Suppressor macrophage (primary cell): ENCODE measurements at places on chromosomes 5 and 9.

- DNase-seq = no peak
These were observed 328.3 kb upstream of the MPDZ start for GRCh38 chr9:13607481-13608441.

- DNase-seq = no peak
These were observed 212.8 kb downstream of the PIK3R1 start for GRCh38 chr5:68428231-68428811.

GRCh38 chr9:107710953-107711352 lies 221.4 kb upstream of the KLF4 start:
- DNase-seq = no peak

- no peak for DNase-seq
These were observed 62.5 kb downstream of the CSNK1A1 start for GRCh38 chr5:149488645-149489306.

GRCh38 chr5:88948746-88949600 lies 66.0 kb upstream of the MEF2C start:
- DNase-seq = no peak

DNA sequence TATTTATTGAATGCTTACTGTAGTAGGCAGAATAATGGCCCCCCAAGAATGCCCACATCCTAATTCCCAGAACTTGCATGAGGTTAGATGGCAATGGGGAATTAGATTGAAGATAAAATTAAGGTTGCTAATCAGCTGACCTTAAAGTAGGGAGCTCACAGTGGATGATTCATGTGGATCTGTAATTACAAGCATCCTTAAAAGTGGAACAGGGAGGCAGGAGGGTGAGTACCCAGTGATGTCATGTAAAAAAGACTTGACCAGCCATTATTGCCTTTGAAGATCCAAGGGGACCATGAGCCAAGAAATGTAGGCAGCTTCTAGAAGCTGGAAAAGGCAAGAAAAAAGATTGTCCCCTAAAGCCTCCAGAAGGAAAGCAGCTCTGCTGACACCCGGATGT lies 71.4 kb downstream of the GABBR2 start:
- DNase-seq = no peak

DNA sequence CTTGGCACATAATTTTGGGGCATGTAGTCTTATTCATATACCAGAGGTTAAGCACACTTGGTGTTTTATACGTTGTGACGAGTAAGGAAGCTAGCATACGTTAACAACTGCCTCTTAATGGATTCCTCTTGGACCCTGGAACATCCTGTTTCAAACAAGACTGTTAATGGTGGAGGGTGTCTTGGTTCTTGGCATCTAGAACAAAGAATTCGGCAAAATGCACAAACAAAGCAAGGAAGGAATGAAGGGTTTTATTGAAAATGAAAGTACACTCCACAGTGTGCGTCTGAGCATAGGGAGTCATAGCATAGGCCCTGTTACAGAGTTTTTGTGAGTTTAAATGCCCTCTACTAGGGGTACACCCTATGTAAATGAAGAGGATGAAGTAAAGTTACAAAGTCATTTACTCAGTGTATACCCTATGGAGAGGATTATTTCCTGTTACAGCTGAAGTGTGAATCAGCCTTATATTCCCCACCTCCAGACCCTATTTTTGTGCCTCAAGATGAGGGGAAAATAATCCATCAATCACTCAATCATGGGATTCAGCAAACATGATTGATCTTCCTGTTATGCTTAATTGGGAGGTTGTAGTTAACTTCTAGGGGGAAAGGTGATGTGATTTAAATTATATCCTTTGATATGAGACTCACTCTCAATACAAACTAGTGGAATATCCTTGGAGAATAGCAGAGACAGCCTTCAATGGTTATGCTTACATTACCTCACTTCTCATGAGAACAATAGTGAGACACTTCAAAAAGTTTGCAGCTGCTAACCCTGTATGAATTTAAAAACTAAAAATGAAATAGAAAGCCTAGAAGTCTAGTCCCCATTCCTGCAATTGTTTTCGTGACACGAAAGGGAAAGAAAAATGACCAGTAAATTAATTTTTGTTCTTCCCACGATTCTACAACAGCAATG lies 84.9 kb upstream of the MYO10 start:
- no peak for DNase-seq

DNA sequence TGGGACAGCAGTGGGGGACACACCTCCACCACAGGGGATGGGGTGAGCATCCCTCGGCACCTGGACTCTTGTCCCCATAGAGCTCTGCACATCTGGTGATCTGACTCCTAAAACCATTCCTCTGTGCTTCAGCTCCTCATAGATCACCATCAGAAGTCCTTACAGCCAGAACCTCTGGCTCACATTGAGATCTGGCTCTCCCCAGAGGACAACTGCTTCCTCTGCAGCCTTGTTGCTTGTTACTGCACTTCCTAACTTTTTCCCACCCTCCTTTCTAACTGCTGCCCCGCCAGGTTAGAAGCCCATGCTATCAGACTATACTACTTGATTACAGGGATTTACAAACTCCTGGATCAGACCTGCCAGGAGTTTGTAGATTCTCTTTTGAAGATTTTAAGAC lies 64.5 kb downstream of the ARSB start:
- DNase-seq = no peak

GRCh38 chr5:55469839-55470238 lies 64.9 kb downstream of the PLPP1 start:
- no peak for DNase-seq

DNA sequence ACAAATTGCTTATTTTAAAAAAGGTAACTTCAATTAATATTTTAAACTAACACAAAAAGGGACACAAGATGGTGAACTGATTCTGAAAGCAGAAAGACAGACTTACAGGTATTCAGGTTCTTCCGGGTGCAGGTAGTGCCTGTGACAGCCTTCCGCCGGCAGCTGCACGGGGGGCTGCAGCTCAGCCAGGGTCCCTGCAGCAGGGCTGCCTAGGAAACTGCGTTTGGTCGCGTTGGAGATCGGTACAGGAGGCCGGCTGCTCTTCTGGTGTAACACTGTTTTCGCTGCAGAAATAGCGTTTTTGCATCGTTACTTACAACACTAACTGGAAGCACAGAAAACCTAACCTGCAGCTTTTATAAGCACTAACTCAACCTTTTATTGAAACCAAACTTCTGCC lies 80.0 kb downstream of the CAMSAP1 start:
- no peak for DNase-seq

GRCh38 chr5:134175921-134176510 lies 734 bp downstream of the SKP1 start:
- peak; percentile 1 for DNase-seq

DNA sequence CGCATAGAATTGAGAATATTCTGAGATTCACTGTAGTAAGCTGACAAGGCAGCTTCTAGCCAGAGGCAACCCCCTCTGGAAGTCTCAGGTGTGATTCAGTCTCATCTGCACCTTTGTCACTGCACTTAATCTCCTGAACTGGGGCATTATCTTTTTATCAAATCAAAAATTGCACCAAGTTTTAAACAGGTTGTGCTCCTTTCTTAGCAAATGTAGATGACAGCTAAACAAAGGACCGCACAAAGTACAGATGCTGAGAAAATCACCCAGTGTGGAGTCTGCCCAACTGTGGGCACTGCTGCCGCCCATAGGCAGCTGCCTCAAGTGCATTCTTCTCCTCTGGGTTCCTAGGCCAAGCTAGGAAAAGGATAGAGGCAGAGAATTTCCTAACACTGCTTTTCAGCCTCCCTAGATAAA lies 51.1 kb downstream of the STARD4 start:
- peak; percentile 9 for DNase-seq

GRCh38 chr9:38408719-38409118 lies 15.5 kb downstream of the IGFBPL1 start:
- DNase-seq = no peak

DNA sequence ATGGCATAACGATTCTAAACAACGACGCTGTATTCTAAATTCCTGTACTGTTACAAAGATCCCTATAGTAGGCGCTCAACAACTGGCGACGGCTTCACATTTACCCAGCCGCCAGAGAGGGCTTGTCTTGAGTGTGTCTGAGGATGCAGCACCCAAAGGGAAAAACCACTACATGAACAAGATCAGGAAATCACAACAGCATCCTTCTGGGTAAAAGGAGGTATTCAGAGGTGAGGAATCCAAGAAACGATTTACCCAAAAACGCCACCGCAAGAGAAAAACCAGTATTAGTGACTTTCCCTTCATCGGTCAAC lies 711 bp downstream of the TTC33 start:
- DNase-seq = peak; percentile 75

- no peak for DNase-seq
These were observed 36.9 kb upstream of the SRP19 start for GRCh38 chr5:112824197-112824596.

DNA sequence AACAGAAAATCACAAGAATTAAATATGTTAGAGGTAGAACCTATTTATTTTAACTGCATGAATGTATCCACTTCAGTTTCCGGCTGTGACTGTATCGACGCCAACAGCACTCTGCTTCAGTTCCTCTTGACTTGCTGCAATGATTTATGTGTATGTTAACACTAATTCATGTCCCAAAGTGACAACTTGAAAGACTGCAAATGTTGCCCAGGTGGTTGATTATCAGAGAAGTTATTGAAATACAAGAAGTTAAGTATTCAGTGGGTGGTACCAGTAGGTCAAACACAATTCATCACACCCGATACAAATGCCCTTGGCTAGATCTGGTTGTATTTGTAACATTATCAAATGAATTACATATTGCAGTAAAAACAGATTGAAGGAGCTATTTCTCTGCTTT lies 622.7 kb upstream of the CDH18 start:
- DNase-seq = no peak

DNA sequence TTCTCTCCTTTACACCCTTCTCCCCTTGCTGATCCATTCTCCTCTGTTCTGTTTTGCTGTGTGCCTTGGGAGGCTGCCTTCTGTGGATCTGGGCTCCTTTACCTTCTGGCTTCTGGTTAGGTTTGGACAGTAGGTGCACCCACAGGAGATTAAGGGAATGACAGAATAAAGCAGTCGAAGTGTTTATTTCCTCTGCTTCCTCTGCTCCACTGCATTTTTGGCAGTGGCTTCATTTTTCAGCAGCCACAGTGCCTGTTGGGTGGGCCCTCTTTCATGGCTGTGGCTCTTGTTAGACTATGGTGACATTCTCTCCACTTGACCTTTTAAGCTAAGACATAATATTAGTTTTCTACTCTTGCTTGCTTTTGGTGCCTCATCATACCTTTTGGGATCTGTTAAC lies 144.1 kb downstream of the CCDC171 start:
- no peak for DNase-seq

DNA sequence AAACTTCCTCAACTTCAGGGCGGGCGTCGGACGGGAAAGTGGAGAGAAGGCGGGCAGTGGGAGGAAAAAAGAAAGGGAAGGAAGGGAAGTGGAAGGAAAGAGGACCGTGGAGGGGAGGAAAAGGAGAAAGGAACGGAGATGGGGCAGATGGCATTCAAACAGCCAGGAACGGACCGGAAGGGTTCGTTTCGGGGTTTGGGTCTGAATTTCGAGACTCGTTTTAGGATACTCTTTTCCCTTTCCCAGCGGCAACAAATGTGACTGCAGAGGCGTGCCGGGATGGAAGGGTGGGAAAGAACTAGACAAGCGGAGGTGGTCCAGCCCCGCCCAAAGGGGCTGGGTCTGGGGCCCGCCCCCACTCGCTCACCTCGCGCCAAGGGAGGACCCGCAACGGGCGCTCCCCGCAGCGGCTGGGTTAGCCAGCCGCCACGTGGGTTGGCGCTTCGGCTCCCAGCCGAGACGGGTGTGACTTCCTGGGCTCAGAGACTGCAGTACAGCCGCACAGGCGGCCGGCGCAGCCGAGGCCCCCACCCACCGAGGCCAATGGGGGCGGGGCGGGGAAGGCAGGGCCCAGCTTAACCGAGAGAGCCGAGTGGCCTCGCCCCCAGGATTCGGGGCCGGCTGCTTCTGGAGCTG lies 2.7 kb downstream of the VCAN start:
- DNase-seq = peak; percentile 84

DNA sequence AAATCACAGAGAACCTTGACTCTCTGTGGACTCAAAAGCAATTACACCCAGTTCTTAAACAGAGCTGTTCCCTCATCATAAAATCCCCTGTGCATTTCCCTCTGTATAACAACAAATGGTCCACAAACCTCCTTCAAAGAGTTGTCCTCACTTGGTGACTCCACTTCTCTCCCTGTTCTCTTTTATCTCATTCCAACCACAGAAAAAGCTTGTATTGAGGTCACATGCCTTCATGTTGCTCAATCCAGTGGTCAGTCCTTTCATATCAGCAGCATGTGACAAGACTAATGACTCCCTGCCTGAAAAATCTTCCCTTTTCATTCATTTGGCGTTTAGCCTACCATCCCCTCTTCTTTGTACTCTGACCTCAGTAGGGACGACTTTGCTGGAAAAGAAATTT lies 158.0 kb downstream of the DEPDC1B start:
- peak; percentile 88 for DNase-seq

DNA sequence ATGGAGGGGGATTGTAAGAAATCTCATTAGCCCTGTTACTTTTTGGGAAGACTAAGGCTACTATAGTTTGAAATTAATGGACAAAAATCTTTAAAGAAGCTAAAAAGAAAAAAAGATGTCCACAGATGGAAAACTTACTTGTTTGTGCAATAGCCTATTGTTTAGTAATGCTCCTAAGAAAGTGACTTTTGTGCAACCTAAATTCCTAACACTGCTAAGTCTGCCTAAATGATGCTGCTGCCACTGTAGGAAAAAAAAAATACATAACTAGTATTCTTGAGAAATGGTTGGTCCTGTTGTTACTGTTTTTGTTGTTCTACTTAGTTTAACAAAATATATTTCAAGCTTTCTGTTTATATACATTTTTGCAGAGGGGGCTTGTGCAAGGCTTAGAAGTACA lies 108.2 kb upstream of the NR3C1 start:
- DNase-seq = no peak

- DNase-seq = no peak
These were observed 615.0 kb downstream of the ZNF608 start for GRCh38 chr5:124131466-124131865.

- DNase-seq = no peak
These were observed 1098.7 kb upstream of the NUDT12 start for GRCh38 chr5:104661256-104661655.

DNA sequence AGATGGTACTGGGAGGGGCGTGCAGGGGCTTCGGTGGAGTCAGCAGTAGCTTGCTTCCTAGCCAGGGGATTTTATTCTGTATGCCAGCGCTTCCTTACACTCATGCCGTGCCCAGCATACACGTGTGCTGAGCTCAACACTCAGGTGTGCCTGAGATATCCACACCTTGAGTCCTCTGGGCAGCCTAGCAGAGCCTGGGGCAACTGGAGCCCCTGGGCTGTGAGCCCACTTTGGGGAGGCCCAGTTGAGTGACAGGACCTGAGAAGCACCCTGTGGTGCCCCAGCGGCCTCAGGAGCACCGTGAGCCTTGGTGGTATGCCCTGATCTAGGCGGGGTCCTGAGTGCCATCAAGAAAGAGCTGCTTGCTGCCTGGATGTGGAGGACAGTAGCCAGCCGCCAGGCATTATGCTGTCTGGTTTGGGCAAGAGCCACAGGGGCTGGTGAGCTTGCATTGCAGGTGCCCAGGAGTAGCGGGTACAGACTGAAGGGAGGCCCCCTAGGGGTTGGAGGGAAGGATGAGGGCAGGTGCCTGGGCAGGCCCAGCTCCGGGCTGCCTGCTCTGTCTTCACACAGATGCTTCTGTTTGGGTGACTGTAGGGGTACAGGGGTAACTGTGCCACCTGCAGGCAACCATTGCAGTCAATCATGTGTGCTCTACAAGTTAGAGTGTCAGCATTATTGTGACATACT lies 42.9 kb downstream of the BNIP1 start:
- no peak for DNase-seq

GRCh38 chr9:9612270-9612669 lies 1000.5 kb downstream of the PTPRD start:
- DNase-seq = no peak
